Mucosa of descending colon (tissue), 3 donors: ENCODE measurements at places on chromosomes 5 and 9. TPM values are rescaled to one million over a fixed set of nuclear protein-coding genes. Genes with fewer than 3 reads are reported as not detected.

CAMK4 gene
- total RNA-seq: 5.5 TPM

GRCh38 chr5:174453690-174454089 lies 270.7 kb upstream of the MSX2 start:
- DNase-seq: no peak

HAVCR1 gene
- 3.9 TPM for total RNA-seq

DNA sequence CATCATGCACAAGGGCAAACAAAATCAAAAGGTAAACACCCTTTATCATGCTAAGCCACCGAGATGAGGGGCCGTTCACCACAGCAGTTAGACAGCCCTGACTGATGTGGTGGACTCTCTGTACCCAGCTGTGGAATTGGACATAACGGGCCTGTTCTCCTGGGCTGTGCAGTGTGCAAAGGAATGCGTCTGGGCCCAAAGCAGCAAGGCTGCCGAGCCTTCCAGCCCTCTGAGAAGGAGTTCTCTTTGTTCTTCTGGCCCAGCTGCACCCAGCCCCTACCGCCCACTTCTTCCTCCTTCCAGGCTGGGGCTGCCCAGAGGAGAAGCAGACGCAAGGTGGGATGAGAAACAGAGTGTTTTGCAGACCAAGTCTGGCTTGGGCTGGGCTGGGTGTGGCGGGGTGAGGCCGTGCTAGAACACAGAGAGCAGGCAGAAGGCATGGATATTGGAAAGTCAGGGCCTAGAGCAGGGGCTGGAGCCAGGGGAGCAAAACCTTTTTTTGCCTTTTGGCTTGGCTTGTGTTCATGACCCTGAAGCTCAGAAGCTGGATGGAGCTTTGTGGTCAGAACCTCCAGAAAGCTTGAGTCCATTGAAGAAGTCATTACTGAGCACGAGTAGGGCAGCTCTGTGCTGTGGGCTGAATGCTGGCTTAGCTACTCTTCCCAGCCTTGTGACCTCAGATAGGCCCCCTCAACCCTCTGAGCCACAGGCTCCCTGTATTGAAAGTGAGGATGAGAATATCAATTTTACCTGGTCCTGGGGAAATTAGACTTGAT lies 49.8 kb upstream of the SH3PXD2B start:
- DNase-seq: peak; percentile 71

F2RL1 gene
- total RNA-seq: 58.1 TPM

DNA sequence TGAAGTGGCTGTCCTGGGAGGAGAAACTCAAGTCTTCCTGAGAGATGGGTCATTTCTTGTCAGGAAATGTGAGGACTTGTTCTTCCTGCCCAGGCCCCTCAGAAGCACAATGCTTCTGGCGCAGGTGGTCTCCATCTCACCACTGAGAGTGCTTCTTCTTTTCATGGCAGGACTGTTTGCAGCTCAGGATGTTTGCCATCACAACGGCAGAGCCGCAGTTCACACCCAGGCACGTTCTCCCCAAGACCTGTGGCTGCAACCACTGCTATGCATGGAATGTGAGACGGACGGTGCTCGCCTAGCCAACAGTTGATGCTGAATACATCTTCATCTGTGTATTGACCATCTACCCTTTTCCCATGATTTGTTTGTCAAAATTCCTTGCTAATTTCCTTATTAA lies 216.3 kb downstream of the GADD45G start:
- DNase-seq: no peak

DNA sequence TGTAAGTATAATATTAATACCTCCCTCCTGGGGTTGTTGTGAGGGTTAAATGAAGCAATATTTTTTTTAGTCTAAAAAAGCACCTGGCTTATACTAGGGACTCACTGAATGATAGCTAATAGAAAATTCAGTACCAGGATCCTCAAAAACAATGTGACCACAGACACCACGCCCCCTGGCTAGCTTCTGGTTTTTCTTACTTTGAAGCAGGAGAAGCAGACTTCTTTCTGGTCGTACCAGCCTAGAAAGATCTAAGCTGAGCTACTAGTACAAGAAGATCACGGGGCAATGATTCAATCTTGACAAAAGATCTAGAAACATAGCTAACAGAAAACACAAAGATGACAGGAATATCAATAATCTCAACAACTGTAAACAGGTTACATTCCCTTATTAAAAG lies 218.5 kb upstream of the SLC30A5 start:
- DNase-seq: no peak

DNA sequence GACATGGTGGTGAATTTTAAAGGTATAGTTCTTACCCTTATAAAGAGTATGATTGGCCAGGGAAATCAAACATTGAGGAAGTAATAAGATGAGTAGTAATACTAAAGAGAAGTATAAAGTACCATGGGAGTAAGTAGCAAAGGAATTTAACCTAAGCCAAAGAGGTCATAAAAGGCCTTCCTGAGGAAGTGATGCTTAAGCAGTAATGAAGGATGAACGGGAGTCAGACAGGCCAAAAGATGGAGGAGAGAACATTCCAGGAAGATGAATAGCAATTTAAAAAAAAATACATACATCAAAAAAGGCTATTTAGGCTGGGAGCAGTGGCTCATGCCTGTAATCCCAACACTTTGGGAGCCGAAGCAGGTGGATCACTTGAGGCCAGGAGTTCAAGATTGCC lies 29.0 kb downstream of the KLHL3 start:
- DNase-seq: no peak

DNA sequence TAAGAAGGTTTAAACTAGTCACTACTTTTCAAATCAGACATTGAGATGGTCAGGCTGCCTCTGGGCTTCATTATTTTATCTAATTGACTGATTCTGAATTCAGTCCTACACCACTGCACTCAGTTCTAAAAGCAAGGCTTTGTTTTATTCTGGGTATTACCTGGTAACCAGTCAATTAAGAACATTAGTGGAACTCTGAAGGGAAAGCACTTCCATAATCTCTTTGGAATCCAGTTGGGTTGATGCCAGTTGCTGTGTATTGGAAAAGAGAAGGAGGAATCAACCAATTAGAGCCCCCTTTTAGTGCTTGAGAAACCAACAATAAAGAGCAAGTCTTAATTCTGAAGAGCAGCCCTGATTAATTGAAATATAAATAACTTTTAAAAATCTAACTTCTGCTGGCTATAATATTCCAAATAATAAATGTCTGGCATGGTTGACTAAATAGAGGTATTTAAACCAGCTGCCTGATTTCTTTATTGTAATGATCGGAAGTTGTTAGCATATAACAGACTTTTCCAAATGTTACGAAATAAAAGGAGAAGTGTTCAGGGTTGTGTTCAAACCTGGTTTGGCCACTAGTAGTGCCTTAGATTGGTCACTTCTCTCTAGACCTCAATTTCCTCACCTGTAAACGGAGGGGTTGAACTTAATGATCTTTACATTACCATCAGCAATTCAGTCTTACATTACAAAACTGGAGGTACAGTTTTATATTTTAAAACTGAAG lies 32.0 kb downstream of the CPEB4 start:
- no peak for DNase-seq

DNA sequence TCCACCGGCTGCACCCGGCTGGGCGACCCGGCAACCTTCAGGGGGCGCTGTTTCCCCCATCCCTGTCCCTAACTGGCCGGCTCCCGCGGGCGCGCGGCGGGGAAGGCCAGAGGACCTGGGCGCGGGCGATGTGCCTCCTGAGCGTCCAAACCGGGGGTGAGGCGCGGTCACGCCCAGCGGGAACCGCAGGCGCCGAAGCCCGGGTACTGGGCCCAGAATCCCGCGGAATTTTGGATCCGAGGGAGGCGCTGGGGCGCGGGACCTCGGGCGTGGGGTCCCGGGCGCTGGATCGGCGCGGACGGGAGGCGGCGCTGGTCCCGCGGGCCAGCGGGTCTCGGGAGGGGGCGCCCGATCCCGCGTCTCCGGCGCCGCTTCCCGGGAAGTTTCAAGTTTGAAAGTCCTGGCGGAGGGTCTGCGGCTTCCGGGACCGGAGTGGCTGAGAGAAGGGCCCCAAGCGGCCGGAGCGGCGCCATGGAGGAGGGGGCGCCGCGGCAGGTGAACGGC lies at the start of gene PKN3:
TSS of gene PKN3 (plus strand) at position 59 of the 504 bp plus-strand sequence. CDS start at position 472, 413 bp downstream.
- DNase-seq: peak; percentile 88
